ENCODE measurements at places on chromosomes 3 and 15.

DNA sequence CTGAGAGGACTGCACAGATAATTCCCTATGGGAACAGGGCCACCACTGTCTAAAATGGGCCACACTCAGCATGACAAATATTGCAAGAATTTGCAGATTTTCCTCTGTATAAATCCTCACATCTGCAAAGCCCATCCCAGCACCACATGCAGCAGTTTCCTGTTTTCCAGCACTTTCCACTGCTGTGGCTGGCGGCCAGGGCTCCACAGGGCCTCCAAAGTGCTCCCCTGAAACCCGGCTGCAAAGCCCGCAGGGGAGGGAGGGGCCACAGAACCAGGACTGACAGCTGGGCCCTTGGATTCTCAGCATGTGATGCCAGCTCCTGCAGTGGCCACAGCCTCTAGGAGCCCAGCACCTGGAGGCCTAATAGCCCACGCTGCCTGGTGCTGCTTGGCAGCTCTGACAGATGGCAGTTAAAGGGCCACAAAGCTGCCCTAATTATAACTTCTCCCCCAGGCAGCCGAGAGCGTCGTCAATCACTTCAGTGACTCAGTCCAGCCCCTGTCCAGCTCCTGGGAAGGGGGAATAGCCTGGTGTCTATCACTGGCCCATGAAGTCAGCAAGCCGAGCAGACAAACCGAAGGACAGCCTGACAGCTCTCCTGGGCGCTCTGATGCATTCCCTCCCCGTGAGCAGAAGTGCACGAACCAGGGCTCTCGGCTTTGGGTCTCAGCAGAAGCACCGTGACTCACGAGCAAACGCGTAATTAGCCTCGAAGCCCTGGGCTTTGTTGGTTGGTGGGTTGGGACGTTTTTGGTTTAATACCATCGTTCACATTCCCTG, 4.7 kb downstream of the LRRC15 start:
- DNase-seq: peak; percentile 69

DNA sequence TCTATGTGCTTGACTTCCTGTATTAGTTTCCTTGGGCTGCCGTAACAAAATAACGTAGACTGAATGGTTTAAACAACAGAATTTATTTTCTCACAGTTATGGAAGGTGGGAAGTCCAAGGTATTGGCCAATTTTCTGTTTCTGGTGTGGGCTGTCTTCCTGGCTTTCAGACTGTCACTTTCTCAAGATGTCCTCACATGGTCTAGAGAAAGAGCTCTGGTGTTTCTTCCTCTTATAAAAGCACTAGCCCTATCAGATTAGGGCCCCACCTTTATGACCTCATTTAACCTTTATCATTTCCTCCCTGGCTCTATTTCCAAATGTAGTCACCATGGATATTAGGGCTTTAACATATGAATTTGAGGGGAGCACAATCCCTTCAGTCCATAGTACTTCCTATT, 54.6 kb downstream of the SPRED1 start:
- no peak for DNase-seq

DNA sequence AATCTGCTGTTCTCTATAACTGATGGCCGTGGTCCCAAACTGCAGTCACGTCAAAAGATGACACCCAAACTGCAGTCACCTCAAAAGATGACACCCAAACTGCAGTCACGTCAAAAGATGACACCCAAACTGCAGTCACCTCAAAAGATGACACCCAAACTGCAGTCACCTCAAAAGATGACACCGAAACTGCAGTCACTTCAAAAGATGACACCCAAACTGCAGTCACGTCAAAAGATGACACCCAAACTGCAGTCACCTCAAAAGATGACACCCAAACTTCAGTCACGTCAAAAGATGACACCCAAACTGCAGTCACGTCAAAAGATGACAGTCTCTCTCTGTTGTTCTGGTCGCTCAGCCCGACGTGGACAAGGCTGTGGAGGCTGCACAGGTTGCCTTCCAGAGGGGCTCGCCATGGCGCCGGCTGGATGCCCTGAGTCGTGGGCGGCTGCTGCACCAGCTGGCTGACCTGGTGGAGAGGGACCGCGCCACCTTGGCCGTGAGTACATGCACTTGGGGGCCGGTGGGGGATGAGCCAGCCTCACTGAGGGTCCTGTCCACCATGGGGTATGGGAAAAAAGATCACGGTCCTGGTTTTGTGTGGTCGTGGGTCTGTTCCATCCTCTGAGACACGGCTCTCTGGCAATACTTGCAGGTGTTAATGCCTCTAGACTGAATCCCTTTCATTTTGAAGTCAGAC, 7.7 kb downstream of the ALDH1A3 start:
- DNase-seq: no peak

GRCh38 chr15:73240866-73241499, 127.8 kb downstream of the HCN4 start:
- DNase-seq: no peak

DNA sequence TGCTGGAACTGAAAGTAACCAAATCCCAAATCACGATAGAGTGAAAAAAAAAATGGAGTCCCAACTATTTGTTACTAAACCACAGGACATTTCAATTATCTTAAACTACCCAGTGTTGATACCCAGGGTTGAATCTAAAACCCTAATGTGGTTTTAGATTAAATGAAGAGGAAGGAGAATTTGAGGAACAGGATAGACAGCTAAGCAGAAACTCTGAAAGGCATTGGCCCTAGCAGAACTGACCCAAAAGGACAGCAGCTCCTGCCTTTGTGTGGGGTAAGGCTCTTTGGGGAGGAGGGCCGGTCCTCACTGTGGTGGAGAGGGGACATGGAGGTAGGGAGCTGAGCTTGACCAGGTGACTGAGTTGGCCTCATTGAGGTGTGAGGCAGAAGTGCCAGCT, 30.7 kb upstream of the SNRK start:
- no peak for DNase-seq

GRCh38 chr15:92663250-92663951, 7.8 kb upstream of the FAM174B start:
- no peak for DNase-seq

DNA sequence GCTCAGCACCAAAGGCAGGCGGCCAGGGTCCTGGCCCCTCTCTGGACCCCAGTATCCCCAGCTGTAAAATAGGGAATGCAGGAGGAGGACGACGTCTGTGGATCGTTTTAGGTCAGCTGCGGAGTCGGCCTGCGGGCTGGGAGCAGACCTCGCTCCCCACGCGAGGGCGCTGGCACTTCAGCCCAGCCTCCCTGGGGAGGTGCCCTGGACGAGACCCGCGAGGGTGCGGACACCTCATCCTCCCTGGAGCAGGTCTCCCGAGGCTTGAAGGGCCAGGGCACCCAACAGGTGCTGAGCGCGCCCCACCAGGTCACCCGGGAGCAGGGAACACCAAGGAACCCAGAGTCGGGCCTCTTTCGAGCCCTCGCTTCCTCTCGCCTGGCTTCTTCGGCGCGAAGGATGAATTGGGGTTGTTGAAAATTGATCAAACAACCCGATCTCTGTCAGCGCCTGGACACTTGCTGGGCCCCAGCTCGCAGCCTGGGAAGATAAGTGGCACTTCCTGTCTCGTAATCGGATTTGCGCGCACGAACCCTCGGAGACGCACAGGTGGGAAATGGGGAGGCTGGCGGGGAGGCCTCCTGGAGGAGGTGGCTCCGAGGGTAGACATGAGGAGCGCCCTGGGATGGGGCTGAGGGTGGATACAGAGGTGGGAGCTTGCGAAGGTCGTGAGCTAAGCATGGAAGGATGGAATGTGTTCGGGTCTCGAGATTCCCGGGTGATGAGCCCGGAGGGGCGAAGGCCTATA, 588 bp upstream of the VIPR1 start:
- DNase-seq: no peak

DNA sequence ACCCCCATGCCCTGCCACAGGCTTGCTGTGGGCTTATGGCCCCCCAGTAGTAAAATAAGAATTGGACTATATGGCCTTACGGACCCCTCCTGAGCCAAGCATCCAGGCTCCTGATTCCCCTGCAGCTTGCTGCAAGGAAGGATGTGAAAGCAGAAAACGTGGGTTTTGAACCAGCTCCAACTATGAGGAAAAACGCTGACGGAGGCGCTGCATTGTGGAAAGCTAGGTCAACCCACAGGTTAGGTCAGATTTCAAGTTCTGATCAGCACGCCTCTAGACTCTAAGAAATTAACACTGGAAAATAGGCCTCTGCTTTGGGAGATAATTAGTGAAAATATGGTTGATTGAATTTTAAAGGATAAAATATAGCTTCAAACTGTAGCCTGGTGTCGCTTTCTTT, 195.4 kb upstream of the HES1 start:
- no peak for DNase-seq

DNA sequence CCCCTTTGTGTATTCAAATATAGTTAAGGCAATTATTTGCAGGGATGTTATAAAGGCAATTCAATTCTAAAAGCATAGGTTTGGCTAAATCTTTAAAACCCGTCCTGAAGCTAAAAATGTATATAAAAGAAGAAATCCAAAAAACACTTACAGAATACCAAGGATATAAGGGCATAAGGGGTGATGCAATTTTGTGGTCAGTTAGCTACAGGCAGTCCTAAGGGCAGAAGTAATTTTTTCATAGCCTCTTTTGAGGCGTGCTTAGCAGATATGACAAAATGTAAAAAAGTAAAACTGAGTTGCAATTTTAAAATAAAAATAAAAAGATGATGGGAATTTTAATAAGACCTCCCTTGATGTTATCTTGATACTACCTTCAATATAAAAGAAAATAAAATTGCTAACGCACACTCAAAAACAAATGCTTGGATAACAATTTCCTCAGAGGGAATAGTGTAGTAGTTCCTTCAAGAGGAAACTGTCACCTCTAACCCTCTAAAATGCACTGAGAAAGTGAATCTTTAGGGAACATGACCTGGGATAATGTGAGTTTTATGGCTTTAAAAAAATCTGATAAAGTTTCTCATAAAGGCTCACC, 104.2 kb downstream of the MYH15 start:
- no peak for DNase-seq

- DNase-seq: no peak
Observed at GRCh38 chr3:116671151-116671550, 38.4 kb upstream of the TUSC7 start.
